Glomerular endothelial cell (primary cell): ENCODE measurements at places on chromosomes 3 and 15. TPM values are rescaled to one million over a fixed set of nuclear protein-coding genes. Genes with fewer than 3 reads are reported as not detected.

DNA sequence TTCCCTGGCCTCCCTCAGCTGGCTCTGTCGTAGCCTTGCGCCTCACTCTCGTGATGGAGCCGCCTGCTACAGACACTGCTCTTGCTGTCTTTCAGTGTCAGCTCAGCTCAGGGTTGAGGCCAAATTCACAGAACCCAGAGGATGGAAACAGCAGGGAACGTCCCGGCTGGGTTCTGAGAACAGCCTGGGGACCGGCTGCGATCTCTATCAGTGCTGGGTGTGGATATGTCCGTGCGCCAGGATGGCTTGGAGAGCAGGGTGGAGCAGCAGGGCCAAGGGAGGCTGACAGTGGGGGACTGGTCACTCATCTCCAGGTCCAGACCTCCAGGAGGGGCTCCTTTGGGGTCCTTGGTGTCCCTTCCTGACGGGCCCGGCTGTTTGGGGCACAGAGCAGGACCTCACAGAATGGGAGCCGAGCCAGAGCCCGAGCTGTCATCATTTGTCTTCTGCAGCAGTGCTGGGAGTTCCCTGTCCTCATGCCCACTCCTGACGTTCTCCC is 18.4 kb downstream of the KLF15 start:
- no peak for DNase-seq

GRCh38 chr3:134291319-134292254 is 40.9 kb upstream of the RYK start:
- no peak for DNase-seq

GRCh38 chr15:63576441-63576840 is 20.7 kb upstream of the FBXL22 start:
- no peak for DNase-seq

LDHAL6B gene
- total RNA-seq: not detected in 2 replicates

TRIM71 gene
- total RNA-seq: 0.05 TPM in 1 of 2 replicates, not detected in the other

CPLX3 gene
- not detected in 2 replicates for total RNA-seq

RTP1 gene
- not detected in 2 replicates for total RNA-seq

GRCh38 chr3:197408177-197408957 is 110.0 kb upstream of the DLG1 start:
- DNase-seq: no peak

- no peak for DNase-seq
Measured at GRCh38 chr3:37123292-37123691, 51.1 kb downstream of the LRRFIP2 start.

GOLGA6B gene
- not detected in 2 replicates for total RNA-seq

PCLAF gene
- 8.5 and 10.9 TPM in 2 replicates for total RNA-seq

DNA sequence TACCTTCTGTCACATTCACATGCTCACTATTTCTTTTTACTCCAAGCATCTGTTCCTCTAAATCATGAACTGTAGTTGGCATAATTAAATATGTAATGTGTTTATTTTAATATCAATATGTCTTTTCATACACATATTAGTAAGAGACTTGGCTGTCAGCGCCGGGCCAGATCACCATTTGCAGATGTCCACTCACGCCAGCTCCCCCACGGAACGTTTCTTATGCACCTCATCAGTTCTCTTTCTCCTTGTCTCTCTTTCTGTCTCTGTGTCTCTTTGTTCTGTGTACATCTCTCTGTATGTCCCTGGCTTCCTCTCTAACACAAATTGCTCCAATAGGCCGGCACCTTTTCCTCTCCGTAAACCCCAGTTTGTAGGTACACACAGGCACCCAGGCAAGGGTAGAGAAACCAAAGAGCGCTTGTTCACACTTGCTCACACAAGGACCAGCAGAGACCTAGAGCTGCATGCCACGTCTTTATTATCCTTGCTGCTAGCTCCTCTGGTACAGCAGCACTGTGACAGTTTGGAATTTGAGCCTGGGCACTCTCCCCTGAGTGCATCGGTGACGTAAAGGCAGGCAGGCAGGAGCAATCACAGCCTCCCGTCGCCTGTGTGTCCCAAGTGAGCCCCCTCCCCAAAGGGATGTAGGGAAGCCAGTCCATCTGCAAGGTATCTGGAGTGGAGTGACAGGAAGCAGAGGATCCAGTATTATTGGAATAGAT is 40.4 kb downstream of the CACNA1D start:
- no peak for DNase-seq

DNA sequence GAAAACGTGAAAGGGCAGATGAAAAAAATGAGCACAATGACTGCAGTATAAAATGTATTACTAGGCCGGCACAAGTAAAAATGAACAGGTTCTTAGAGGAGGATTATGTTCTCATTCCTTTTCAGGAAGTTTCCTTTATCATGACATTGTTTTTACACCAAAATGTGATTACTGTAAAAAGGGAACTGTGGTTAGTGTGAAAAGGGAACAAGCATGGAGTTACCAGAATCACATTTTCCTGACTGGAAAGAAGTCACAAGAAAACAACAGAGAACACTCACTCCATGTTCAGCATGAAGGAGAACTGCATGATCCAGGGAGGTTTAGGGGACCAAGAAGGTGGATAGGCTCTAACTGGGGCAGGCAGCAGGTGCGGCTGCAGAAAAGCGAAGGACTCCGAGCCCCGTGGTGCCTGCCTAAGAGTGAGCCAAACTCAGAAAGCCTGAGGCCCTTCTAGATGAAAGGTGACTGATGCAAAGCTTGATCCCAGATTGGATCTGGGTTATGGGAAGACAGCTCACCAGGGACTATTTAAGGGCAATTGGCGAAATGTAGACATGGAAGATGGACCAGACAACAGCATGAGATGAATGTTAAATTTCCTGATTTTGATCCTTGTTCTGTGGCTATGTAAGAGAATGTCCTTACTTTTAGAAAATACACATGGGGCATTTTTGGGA is 77.3 kb downstream of the CCR1 start:
- DNase-seq: no peak
